Activated CD8-positive, alpha-beta memory T cell treated with anti-CD3 and anti-CD28 coated beads, Interleukin-2, amount 50 U/mL, for 4 hours (primary cell): ENCODE measurements at places on chromosomes 7 and 10.

- DNase-seq, result no peak
Measured at GRCh38 chr7:2661096-2661449, 26.9 kb upstream of the AMZ1 start.

DNA sequence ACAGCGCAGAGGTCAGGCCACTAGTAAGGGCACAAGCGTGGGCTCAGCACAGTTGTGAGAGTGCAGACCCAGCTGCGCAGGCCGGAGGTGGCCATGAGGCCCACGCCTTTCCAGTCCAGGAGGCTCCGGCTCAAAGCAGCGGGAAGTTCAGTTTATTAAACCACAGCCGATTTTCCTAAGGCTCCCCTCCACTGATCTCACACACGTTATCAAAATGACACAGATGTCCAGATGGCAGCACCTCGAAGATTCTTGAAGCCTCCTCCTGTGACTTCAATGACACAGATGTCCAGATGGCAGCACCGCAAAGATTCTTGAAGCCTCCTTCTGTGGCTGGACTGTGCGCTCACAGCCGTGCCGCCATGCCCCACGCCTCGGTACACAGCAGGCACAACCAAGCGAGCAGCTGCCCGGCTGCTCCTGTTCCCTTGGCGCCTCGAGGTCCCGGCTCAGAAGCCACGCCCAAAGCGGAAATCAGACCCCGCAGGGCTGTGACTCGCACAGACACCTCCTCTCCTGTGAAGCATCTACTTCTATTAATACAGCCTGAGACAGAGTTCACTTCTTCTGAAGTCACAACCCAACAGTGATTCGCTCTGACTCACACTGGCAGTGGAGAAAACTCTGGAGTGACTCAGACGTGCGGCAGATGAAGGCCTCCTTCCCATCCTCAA is 122.7 kb downstream of the MAD1L1 start:
- peak; percentile 55 for DNase-seq

- peak; percentile 74 for DNase-seq
Measured at GRCh38 chr10:44878706-44879530, 32.2 kb upstream of the TMEM72 start.

GRCh38 chr7:127831318-127832219 is 179.6 kb downstream of the SND1 start:
- DNase-seq, result no peak
